Caudate nucleus (tissue), 63 donors: ENCODE measurements at places on chromosomes 7 and 10.

- DNase-seq, result peak; percentile 68
Observed at GRCh38 chr10:78856421-78856820, 212.3 kb upstream of the ZMIZ1 start.

DNA sequence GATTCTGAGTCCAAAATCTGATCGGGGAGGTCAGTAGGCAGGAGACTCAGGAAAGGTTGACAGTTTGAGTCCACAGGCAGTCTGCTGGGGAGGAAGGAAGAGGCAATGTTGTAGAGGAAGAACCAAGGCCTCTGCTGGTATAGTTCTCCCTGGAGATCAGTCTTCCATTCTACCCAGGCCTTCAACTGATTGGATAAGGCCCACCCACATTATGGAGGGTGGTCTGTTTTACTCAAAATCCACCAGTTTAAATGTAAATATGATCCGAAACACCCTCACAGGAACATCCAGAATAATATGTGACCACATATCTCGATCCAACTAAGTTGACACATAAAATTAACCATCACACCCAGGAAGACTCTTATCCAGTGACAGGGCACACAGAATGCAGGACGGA is 425.3 kb upstream of the ZMIZ1 start:
- DNase-seq, result no peak

GRCh38 chr10:123463698-123464097 is 202.5 kb upstream of the GPR26 start:
- DNase-seq, result no peak

GRCh38 chr7:127066974-127067373 is 185.8 kb downstream of the GRM8 start:
- DNase-seq, result no peak

DNA sequence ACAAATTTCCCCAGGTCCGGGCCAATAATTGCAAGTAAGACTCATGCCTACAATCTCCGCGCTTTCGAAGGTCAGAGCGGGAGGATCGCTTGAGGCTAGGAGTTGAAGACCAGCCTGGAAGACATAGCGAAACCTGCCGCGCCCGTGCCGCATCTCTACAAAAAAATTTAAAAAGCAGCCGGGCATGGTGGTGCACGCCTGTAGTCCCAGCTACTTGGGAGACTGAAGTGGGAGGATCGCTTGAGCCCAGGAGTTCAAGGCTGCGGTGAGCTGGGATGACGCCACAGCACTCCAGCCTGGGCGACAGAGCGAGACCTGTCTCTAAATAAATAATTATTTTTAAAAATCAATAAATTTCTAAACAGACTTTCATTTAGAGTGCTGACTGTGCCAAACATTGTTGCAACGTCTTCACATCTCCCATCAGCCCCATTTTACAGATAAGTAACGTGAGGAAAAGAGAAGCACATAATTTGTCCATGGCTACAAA is 494 bp upstream of the CFAP43 start:
- no peak for DNase-seq

DNA sequence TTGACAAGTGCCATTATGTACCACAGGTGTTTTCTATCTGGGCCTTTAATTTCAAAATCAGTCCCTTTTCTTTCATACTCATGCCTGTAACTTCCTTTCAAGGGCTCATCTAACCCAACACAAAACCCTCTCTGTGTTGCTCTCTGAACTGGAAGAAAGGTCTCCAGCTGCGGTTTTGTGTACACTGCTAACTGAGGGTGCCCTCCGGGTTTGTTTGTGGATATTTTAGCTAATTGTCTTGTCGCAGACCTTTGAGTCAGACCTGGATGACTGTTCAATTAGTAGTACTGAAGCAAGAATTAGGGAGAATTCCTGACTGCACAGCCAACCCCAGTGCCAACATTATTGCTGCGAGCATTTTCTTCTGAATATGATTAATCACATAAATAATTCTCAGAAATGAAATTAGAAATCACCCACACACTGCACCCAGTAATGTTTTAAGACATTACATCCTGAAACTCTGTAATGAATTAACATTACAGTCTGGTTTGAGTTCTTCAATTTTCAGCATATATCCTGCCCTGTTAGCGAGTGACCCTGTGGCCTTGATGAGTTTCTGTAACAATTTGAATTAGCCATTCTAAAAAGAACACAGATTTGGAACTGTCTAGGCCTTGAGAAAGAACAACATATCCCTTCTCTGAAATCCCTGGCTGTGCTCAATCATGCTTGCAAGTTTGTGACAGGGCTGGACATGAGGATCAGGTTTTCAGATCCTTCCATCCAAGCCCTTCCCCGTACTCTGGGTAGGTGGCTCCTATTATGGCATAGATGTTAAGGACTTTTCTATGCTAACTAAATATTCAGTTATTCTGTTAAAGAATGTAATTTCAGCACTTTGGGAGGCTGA is 460.1 kb downstream of the PLXDC2 start:
- DNase-seq, result no peak

DNA sequence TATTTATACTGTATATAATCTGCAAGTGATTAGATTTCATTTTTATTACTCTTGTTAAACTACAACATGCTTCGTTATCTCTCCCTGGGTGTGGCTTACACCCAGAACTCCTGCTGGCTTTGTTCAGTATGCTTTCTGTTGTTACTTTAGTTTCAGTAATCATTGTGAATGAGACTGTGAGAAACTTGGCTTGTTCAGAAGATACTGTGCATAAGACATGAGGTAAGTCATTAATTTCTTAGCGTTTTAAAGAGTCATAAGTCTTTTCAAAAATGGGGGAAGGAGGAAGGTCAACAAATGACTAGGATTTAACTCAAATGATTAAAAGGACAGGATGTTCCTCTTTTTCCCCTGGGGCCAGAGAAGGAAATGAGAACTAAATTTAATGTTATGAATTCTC is 11.6 kb upstream of the ADD3 start:
- no peak for DNase-seq

GRCh38 chr10:48572414-48572813 is 32.5 kb downstream of the ARHGAP22 start:
- DNase-seq, result no peak

- DNase-seq, result no peak
Observed at GRCh38 chr10:106830006-106830405, 334.5 kb downstream of the SORCS1 start.

DNA sequence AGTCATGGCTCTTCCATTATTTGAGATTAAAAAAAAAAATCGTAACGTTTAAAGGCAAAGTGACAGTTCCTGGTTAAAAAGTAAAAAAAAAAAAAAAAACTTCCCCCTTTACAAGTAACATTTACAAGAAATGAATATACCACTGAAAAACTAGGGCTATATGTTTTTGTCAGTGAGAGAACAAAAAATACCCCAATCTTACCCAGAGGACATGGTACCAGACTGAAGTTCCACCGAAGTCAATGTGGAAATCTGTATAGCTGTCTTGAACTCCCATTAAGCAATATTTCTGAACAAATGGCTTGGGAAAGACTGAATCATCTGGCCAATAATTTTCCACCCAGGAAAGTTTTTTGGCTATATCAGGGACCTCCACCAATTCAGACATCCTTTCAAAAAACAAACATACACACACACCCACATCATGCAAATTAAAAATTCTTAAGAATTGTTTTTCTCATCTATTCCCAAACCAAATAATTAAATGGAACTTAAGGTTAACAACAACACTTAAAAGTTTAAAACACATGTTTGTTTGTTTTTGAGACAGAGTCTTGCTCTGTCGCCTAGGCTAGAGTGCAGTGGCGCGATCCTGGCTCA is 50.2 kb downstream of the KDM7A start:
- DNase-seq, result no peak

GRCh38 chr7:14260011-14260410 is 270.5 kb upstream of the ETV1 start:
- no peak for DNase-seq

DNA sequence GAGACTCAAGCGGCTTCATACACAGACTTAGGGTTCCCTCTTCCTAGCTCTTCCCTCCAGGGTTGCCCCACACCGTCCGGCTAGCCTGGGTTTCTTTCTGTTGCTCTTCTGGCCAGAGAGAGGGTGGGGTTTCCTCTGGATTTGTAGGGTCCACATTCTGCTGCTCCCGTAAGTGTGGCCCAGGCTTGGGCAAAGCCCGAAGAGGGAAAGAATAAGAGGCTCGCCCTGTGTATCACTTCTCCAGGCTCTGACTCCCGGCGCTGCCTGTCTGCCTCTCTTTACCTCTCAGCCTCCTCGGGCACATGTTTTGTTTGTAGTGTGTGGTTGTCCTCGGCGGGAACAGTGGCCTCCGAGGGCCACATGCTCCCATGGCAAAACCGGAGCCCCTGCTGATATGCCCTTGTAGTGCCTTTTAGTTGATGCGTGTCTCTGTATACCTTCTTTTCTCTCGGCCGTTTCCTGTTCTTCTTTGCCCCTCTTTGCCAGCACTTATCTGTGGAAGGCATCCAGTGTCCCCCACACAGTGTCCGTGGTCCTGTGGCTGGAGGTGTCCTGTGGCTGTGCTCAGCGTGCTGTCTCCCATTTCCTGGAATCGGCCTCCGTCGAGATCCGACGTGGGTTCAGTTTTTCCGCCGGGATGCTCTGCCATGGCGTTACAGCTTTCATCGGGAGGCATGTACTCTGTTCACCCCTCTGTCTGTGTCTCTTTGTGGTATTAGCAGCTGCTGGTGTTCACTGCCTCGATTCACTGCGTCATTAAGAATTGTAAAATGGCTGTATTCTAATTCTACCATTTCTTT is 102.9 kb downstream of the INPP5A start:
- no peak for DNase-seq

- DNase-seq, result no peak
Observed at GRCh38 chr10:34190580-34190979, 624.5 kb downstream of the PARD3 start.

DNA sequence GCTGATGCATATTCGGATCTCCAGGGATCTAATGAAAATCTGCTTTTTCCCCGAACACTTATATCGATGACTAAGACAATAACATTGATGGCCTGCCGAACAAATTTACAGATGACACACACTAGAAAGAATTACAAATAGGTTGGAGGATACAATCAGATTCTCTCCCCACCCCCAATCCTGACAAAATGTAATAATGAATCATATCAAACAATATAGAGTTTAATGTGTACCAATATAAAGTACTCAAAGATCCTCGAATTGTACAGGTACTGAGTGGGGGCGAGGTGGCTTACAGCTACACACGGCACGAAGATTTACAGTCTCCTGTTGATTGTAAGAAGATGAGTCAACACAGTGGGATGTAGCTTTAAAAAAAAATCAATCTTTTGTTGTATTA is 182.7 kb upstream of the MKLN1 start:
- no peak for DNase-seq

GRCh38 chr10:86889997-86890396 is 67.4 kb downstream of the MMRN2 start:
- DNase-seq, result no peak

DNA sequence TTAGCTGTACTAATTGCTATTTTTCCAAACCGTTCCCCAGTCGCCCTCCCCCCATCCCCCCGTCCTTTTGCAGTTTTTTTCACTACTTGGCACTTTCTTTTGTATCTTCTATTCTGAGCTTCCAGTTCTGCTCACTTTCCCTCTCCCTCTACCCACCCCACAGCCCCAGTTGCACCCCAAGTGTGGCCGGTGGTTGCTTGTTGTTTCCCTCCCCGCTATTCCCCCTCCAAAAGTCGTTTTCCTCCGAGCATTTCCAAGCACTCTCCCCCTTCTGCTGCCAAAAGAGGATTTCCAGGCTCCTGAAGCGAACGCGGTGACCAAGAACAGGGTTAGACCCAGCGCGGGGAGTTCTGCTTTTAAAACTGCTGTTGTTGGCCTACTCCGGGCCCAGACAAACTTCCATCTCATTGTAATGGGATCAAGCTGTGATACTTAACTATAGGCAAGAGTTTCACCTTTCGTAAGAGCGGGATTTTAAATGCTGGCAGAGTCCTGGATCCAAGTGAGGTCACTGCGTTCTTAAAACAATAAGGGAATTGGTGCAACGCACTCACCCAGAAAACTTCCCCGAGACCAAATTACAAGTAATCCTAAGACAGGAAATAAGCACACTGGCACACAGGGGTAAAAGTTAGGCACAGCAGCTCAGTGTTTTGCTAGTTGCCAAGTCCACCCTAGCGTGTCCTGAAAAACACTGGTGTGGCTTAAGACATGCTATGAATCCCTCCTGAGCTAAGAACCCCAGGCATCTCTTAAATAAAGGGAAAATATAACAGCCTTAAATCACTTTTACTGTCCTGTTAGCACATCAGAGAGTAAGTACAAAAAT is 1.5 kb upstream of the RGS10 start:
- DNase-seq, result no peak

GRCh38 chr7:101201695-101202602 is 1.1 kb upstream of the MOGAT3 start:
- no peak for DNase-seq

DNA sequence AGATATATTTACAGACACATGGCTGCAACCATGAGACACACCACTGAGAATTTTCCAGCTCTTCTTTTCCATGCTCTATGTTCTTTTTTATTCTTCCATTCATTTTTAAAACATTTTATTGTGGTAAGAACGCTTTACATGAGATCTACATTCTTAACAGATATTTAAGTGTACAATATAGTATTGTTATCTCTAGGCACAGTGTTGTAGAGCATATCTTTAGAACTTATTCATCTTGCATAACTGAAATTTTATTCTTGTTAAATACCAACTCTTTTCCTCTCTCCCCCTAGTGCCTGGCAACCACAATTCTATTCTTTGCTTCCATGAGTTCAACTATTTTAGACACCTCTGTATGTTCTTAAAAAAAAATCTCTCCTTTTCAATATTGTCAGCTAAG is 67.1 kb upstream of the HABP2 start:
- no peak for DNase-seq

DNA sequence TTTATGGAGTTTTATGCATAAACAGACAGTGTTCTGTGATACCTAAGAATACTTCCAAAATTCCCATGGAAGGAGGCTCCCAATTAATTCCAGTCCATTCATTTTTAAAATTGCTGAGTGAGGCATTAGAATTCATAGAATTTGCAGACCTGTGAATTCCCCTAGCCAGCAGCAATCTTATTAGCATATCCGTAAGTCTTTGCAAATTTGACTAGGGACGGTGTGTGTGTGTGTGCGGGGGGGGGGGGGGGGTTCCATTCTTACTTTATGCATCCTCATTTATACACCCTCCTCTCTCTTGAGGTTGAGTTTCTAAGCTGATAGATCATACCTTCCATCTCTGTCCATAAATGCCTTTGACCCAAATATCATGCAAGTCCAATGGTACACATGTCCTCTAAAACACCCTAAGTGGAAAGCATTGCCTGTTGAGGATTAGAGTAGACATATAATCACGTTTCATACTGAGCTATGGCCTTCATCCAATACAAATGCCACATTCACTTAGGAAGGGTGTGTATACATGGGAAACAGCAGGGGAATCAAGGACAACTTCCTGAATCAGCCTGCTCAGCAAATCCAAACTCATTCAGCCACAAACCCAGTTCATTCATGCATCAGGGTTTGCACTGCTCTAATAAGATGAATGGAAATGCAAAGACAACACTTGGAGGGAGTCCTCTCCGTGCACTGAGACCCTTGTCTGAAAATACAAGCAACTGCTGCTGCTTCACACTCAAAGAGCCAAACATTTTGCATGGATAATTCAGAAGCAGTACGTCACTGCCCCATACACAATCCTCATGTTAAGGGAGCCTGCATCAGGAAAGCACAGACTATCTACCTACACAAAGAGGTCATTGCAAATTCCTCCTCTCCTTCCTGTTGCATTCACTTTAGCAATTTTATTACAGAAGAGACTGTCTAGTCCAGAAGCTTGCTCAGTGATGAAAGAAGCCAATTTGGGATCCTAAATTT is 350.8 kb downstream of the KCNMA1 start:
- DNase-seq, result no peak
